Bronchial epithelial cell (primary cell): ENCODE measurements at places on chromosomes 3 and 15.

DNA sequence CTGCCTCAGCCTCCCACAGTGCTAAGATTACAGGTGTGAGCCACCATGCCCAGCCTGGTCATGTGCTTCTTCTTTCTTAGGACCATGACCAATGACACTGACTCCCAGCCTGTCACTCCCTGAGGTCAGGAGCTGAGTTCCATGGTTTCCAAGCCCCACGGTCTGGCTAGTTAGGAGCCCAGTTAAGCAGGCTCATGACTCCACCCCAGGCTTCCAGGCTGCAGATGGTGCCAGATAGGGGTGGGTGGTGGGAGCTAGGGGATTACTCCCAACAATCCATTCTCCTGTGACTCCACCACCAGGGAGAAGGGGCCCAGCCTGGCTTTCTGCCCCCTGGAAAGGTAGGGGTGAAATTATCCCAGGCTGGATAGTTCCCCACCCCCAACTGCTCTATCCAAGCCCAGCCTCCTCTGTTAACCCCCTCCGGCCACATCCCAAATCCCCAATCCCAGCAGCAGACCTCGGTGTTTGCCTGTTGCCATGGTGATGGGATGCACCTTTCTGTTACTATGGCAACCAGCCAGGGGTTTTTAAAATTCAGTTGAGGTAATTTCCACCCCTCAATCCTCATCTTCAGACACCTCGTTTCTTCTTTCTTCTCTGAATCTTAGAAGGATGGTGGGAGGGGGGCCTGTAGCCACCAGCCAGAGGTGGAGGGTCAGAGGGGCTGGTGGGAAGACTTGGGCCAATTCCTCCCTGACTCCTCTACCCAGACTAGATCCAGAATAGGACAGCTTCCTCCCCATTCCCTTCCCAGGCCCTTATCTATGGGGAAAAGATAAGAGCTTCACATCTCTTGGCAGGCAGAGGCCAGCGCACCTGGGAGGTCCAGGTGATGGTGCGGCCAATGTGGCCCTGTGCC lies 22.5 kb upstream of the SEMA3F start:
- no peak for DNase-seq

GRCh38 chr15:99604865-99605264 lies 39.1 kb downstream of the MEF2A start:
- DNase-seq, result no peak

GRCh38 chr3:69403454-69403853 lies 17.6 kb upstream of the FRMD4B start:
- DNase-seq, result peak; percentile 73

- peak; percentile 98 for DNase-seq
These were observed 209.8 kb upstream of the THRB start for GRCh38 chr3:24704496-24704895.

DNA sequence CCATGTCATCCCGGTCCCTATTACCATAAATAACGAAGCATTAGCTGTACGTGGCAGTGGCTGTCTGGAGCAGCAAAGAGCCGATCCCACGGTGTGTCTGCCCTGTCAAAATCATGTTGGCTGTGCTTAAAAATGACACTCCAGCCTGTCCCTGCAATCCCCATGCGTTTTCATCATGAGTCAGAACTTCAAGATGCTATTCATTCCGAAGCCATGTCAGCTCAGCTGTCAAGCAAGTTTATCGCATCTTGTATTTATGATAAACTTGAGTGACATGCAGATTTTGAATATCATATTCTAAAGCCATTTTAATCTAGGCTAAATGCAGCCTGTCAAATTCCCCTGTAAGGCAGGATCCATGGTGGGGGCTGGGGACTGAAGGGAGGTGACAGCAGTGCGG lies 152.4 kb downstream of the TJP1 start:
- peak; percentile 84 for DNase-seq
